LoVo (cell line): ENCODE measurements at places on chromosomes 16 and 17.
A peak's percentile ranks its signal among the peaks of the same experiment; 100 is the strongest.

GRCh38 chr17:78575340-78575739, 1.9 kb downstream of the DNAH17 start:
- no peak for DNase-seq

DNA sequence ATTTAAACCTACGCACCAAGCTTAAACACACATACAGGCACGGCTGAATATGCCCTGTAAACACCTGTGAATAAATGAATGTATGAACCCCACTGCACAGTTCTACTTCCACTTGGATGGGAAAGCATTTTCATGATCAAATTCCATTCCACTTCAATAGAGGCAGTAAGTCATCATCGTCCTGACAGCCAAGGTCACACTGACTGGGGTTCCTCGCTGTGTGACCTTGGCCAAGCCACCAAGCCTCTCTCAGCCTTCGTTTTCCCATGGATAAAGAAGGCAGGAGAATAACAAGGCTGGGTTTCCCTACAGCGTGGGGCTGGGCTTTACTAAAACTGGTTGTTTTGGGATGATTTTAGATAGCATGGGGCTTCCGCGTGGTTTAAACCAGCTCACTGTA, 82.8 kb downstream of the TBC1D16 start:
- DNase-seq, result no peak

- DNase-seq, result peak; percentile 5
These were observed 4.0 kb upstream of the SLFN12L start for GRCh38 chr17:35541434-35541833.

- DNase-seq, result no peak
These were observed 41.5 kb downstream of the NT5M start for GRCh38 chr17:17344507-17345293.

DNA sequence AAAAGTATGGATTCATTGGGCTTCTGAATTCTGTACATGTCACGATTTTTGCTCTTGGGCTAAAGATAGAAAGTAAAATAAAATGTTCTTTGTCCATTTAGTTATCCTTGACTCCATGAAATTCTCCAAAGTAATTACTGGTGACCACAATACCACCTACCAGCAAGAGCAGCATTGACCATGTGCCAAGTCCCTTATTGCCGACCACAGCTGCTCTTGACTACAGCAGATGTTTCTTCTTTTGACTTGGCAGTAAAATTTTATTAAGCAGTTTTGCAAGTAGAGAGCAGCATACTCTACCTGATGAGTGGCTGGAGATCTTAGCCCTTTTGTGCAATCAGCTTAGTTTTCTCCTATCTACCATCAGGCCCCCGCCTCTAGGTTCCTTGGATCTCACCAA, 152.2 kb upstream of the TBX2 start:
- DNase-seq, result peak; percentile 50

DNA sequence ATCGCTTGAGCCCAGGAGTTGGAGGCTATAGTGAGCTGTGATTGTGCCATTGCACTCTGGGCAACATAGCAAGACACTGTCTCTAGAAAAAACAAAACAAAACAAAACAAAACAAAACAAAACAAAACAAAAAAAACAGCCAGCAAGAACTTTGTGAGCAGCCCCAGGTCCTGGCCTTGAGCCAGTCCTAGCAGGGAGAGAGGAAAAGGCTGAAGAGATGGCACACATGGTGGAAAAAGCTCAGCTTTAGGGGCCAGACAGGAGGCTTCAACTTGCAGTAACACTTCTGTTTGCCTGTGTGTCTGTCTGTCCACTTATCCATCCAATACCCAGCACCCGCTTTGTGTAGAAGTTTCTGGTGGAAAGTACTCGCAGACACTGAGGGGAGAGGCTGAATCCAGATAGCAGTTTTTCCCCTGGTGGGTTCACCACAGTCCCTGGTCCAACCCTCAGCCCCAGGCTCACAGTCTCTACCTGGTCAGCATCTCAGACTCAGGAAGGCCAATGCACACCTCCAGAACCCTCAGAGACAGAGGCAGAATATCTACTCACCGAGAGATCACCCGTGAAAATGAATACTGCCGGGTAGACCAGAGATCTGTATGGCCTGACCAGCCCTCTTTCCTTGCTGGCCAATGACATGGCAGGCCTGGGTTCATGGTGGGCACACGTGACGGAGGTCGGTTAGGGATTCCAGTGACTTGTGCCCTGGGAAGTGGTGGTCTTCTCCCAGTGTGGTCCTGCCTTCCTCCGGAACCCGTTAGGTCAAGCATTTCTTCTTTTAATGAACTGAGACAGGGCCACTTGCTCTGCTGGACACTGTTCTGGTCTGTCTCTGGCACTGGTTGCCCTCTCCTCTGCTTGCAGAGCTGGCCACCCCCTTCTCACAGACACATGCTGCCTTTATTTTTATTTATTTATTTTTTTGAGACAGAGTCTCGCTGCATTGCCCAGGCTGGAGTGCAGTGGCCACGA, 79.5 kb upstream of the DNAJA2 start:
- no peak for DNase-seq

DNA sequence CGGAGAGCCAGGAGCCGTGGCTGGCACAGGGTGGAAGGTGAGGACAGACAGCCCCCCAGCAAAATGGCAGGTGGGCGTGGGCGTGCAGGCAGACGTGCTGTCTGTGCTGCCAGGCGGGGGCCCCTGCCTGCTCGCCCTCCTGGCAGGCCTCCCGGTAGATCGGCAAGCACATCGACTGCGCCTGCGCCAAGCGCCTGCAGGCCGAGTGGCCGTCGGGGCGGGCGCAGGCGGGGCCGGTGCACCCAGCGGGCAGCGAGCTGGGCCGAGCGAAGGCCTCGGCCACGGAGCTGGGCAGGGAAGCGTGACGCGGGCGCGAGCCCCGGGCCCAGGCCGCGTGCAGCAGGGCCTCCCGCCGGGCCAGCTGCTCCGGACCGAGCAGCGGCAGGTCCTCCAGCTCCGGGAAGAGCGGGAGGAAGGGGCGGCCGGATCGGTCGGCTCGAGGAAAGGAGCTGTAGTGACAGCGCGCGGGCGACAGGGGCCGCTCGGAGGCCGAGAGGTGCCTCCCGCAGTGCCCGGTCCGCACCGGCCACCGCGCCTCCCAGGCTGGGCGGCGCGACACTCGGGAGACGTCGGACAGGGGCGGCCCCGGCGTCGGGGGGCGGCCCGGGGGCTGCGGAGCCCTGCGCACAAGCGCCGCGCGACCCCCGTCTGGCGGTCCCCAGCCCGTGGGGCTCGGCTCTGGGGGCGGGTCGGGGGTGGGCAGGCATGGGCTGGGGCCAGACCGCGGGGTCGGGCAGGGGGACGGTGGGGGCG, 16.9 kb downstream of the GRIN2C start:
- no peak for DNase-seq

GRCh38 chr17:65824901-65825300, 263.5 kb upstream of the AXIN2 start:
- no peak for DNase-seq

- DNase-seq, result no peak
These were observed 11.3 kb upstream of the PDXDC1 start for GRCh38 chr16:14963281-14964173.
